ENCODE measurements at places on chromosomes 12 and 14. TPM values are rescaled to one million over a fixed set of nuclear protein-coding genes. Genes with fewer than 3 reads are reported as not detected.
A peak's percentile ranks its signal among the peaks of the same experiment; 100 is the strongest.

- ATAC-seq = no peak
Measured at GRCh38 chr14:33017016-33017415, 78.3 kb downstream of the NPAS3 start.

GRCh38 chr12:53927220-53928029 lies 11.2 kb upstream of the HOXC13 start:
- ATAC-seq = no peak

GRCh38 chr14:100383727-100384158 lies 60.6 kb downstream of the SLC25A47 start:
- ATAC-seq = peak; percentile 85

Gene GPR84
- total RNA-seq = 2.2 TPM
